Activated CD4-positive, alpha-beta T cell treated with anti-CD3 and anti-CD28 coated beads for 48 hours (primary cell): ENCODE measurements at places on chromosomes 16 and 17.

GRCh38 chr17:44312396-44313104, 4.1 kb downstream of the RUNDC3A start:
- DNase-seq: no peak

DNA sequence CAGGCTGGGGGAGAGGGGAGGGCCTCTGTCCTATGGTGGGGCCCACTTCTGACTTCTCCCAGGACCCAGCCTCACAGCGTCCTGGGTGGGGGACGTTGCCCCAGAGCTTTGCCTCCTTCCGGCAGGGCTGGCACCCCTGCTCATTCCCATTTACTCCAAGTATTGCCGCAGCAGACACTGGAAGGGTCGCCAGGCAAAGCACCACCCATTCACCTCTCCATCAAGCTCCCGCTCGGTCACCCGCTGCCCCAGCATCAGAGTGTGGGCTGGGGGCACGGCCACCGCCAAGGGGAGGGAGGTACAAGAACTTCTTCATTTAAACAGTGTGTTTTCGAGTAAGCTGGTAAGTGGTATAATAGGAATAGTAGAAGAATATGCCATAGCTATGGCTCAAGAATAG, 52.8 kb upstream of the GNG13 start:
- DNase-seq: no peak

- no peak for DNase-seq
Observed at GRCh38 chr16:55905651-55906050, 30.5 kb upstream of the CES5A start.

DNA sequence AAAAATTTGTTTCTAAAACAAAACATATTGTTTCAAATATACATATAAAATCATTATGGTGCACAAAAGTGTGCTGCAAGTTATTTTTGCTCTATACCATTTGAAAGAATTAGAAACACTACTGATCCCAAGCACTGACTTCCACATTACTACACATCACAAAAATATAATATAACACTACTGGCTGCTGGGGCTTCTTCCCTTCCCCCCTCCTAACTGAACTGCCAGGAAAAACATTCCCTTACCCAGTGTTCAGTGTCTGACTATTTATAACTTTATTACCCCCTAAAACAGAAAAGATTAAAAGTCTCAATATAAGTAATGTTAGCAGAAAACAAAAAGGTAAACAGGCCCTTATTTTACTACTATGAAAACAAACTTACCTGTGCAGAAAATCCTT, 36.9 kb downstream of the GPATCH8 start:
- DNase-seq: no peak

DNA sequence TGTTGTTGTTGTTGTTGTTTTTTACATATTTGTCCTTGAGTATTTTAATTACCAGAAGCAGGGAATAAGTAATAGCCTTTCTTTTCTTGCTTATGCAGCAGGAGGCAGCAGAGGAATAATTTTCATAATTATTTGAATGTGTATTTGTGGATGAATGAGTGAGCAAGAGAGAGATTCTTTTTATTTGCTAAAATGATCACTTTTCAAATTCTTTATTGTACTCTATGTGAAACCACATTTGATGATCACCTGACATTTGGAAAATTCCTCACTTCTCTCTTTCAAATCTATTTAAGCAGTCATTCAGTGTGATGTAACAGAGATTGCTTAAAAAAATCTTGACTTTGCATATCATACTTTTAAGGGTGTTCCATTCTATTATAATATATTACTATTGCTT, 223.6 kb downstream of the BCAS3 start:
- DNase-seq: no peak

DNA sequence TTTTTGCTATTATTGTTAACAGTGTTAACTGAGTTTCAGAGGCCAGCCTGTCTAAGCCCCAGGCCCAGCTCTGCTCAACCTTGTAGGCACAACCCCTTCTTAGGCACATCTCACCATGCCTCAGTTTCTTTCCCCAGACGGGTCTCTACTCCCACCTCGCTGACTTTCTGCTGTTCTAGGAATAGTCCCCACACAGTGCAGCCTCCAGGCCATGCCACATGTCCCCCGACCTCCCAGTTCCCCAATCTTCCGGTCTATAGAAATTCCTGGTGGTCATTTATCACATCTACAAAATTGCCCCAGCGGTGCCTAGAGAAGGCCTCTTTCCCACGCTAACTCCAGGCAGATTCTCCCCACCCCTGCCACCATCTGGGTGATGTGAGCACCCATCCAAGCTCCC, 34.8 kb downstream of the ADGRG5 start:
- DNase-seq: no peak

DNA sequence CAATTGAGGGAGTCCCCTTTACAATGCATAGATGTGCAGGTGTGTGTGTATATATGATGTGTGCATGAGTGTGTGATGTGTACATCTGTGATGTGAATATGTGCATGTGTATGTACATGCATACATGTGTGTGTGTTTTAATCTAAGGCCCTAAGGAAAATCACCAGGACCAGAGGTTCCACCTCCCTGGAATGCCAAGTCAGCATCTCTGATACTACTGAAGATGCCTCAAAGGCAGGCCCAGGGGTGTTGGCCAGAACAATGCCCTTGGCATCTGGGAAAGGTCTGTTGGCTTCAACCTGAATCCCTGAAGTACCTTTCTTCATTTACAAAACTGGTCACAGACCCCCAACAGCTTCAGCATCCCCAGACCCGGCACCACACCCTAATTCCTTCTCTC, 129.5 kb downstream of the CDYL2 start:
- no peak for DNase-seq

GRCh38 chr17:4152471-4152870, 9.5 kb downstream of the CYB5D2 start:
- DNase-seq: no peak
